ENCODE measurements at places on chromosomes 11 and 22.
A peak's percentile ranks its signal among the peaks of the same experiment; 100 is the strongest.

GRCh38 chr22:30340911-30341685 lies 14.4 kb upstream of the TBC1D10A start:
- no peak for DNase-seq

DNA sequence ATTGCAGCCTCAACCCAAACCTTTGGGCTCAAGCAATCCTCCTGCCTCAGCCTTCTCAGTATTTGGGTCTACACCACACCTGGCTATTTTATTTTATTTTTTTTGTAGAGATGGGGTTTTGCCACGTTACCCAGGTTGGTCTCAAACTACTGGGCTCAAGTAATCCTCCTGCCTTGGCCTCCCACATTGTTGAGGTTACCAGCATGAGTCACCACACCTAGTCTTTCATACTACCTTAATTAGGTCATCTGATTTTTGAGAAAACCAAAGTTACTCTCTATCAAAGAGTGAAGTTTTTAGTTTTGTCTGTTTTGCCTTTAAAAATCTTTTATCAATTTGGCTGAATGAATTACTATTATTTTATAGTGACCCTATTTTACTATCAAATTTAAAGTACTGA lies 335.6 kb upstream of the LRRC4C start:
- DNase-seq: no peak

DNA sequence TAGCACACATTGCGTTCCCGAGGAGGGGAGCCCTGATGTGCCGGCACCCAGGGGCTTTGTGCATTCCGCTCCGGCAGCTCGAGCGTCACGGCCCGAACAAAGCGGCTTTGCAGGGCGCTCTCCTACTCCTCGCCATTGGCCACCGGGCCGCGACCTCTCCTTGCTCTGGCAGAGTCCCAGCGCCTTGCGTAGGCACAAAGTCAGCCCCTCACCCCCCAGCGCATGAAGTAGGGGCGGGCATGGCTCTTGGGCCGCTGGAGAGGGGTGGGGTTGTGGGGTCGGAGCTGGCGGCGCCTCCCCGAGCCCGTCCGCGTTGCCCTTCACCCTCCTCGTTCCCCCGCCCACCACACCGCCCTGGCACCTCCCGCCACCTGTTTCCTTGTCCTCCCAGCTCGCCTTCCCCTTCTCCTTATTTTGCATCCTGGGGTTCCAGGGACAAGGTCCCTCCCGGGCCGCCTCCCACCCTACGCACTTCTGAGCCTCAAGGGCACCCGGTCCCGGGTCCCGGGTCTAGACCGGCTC lies 753 bp upstream of the PPARA start:
- peak; percentile 44 for DNase-seq

DNA sequence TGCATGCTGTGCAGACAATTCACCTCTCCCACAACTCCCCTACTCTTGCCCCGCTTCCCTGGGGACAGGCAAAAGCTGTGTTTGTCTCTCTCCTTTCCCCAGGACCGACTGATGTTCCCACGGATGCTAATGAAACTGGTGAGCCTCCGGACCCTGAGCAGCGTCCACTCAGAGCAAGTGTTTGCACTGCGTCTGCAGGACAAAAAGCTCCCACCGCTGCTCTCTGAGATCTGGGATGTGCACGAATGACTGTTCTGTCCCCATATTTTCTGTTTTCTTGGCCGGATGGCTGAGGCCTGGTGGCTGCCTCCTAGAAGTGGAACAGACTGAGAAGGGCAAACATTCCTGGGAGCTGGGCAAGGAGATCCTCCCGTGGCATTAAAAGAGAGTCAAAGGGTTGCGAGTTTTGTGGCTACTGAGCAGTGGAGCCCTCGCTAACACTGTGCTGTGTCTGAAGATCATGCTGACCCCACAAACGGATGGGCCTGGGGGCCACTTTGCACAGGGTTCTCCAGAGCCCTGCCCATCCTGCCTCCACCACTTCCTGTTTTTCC lies 1.4 kb upstream of the MADD start:
- DNase-seq: no peak

GRCh38 chr11:20351136-20351535 lies 12.4 kb upstream of the HTATIP2 start:
- DNase-seq: no peak

- no peak for DNase-seq
Observed at GRCh38 chr11:128701086-128701485, 7.2 kb downstream of the FLI1 start.

- DNase-seq: no peak
Observed at GRCh38 chr22:48613566-48614200, 1214.0 kb downstream of the BRD1 start.

DNA sequence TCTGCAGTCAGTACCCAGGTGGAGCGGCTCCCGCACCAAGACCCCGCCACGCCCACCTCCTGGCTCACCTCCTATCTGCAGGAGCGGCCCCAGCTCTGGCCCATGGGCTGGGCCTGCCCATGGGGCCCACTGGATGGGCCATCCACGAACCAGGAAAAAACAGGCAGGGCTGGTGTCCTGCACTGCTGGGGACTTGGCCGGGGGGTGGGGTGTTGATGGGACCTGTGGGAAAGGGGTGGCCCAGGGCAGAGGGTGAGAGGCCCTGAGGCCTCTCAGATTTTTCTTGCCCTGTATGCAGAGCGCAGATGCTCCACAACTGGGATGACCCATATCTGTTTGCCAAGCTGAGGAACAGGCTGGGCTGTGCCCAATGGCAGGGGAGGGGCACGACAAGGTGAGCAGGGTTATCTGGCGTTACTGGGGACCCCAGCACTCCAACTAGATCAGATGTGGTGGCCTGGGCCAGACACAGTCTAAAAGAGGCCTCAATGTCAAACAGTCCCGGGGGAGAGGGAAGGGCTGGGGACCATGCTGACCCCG lies 2.7 kb upstream of the PIM3 start:
- DNase-seq: no peak

DNA sequence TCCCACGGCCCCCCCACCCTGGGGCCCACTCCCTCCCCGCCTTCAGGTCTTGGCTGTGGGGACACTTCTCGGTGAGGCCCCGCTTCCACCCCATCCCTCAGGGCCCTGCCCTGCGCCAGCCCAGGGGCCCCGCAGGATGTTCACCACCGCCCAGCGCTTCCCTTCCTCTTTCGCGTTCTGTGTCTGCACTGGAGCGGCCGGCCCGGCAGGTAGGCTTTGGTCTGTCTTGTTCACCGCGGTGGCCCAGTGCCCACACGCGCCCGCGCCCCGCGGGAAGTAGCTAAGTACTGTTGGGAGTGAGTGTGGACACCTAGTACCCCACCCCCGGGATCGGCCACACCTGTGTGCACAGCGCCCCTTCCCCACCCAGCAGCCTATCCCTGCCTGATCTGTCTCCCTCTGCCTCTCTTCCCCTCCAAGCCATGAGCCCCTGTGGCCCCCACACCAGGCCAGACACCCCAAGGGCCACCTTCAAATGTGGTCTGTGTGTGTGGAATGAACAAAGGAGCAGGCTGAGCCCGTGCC lies 85.4 kb downstream of the WNT7B start:
- no peak for DNase-seq

DNA sequence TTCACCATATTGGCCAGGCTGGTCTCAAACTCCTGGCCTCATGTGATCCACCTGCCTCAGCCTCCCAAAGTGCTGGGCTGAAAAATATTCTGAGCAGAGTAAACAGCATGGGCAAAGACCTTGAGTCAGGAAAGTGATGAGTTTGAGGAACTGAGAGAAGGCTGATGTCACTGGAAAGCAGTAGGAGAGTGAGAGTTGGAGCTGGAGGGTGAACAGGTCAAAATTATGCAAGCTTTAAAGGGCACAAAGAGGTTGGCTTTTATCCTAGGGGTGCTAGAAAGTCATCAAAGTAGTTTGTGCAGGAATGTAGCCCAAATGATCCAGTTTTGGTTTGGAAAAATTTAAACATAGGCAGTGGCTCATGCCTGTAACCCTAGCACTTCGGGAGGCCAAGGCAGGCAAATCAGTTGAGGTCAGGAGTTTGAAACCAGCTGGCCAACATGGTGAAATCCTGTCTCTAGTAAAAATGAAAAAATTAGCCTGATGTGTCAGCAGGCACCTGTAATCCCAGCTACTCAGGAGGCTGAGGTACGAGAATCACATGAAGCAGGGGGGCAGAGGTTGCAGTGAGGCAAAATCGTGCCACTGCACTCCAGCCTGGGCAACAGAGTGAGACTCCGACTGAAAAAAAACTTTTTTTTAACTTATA lies 44.7 kb upstream of the CXCR5 start:
- no peak for DNase-seq

- DNase-seq: no peak
Observed at GRCh38 chr11:81004576-81004975, 1563.7 kb upstream of the TENM4 start.

- DNase-seq: no peak
Observed at GRCh38 chr22:17601031-17601430, 27.5 kb downstream of the ATP6V1E1 start.

DNA sequence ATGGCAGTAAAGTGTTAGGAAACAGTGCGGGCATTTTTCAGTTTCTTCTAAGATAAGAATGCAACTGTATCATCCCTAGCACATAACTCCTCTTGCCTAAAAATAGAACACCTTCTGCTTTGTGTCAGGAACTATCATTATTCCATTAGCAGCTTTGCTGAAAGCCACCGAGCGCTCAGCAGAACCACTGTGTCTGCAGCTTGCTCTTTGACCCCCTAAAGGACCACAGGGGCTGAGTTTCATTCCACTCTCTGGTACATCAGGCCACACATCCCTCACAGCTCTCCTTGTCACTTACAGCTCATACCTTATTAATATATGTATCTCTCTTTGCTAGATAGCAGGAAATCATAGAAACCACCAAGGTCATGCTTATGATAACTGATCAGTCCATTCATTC lies 360.2 kb downstream of the KCNA4 start:
- DNase-seq: no peak

DNA sequence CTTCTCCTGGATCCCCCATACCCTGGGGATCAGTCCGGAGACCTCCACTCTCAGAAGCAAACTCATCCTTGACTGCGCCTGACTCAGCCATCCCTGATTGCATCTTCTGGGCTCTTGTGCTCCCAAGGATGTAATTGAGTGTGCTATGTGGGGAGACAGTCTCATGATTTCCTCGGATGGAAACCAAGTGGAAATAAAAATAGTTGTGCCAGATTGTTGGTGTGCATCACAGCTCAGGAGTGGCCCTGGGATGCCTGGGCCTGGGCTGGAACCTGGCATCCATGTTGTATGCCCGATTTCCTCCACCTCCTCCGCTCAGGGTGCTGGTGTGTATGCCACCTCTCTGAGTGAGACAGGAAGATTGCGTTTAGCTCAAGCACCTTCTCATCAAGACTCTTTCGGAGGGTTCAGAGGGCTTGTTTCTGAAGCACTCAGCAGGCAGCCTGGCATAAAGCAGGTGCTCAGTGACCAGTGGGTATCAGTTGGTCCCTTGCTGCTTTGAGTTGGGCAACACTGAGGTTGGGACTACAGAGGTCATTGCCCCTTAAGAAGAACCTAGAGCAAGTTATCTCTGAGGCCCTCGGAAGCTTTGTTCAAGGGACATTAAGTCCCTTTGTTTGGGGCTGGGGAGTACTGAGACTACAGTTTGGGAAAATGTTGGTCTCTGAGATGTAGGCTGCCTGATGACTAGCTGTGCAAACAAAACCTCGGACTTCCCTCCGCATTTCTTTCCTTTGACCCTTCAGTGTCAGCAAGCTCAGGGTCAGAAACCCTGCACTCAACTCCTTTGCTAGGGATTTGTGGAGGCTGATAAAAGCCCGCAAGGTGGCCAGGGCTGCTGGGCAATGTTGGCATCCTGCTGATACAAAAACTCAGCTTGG lies 24.8 kb upstream of the MICAL2 start:
- no peak for DNase-seq

DNA sequence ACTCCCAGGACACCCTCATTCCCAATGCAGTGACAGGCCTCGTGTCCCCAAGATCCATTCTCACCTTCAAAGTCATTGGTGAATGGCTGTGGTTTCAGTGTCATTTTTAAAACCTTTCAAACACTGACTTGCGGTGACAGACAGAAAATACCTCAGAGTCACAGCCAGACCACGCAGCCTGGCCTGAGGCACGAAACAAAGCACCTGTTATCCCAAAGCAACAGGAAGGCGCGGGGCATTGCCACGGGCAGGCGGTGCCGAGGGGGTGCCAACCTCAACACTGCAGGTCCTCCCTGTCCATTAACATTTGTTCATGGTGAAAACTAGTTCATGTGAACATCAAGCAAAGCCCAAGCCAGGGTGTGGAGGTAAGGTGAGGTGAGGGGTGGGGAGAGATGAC lies 38.2 kb downstream of the RPUSD4 start:
- no peak for DNase-seq

DNA sequence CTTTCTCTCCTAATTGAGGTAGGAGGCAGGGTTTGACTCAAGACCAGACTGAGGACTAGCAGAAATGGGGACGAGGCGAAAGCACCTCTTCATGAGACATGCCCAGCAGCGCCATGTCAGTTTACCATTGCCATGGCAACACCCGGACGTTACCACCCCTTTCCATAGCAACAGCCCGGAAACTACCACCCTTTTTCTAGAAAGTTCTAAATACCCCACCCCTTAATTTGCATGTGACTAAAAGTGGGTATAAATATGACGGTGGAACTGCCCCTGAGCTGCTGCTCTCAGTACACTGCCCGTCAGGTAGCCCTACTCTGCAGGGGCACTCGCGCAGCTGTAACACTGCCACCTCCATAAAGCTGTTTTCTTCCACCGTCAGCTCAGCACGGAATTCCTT lies 5.9 kb upstream of the RAC2 start:
- DNase-seq: no peak

- DNase-seq: no peak
Observed at GRCh38 chr22:24553597-24554312, 1.2 kb downstream of the GUCD1 start.

DNA sequence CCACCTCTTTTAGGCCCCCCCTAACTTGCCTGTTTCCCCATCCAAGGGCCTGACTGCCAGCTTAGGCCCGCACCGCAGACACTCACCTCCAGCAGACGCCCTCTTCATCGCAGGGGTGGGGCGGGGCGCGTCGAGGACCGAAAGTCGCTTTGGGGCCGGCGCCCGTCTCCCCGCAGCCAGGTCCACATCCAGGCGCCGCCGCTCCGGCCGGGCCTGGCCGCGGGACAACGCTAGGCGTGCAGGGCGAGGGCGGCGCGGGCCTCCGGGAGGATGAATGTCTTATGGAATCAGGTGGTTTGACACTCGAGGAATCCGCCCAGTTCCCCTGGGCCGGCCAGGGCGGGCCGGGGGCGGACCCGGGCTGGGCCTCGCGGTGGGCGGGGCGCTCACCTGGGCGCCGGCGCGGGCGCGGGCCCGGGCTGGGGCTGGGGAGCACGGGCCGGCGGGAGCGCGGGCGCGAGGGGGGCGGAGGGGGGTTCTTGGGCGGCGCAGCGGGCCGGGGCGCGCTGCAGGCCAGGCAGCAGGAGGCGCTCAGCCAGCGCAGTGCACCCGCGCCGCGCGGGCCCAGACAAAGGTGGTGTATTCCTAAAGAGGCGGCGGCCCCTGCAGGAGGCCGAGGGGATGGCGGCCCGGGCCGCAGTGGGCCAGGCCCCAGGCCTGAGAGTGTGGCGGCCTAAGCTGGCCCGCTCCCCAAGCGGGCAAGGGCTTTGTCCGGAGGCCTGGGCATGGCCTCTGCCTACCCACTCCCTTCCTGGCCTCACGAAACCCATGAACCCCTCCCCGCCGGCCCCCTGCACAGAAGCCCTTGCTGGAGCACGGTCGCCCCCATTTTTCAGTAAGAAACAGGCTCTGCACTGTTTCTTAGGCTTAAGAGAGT lies 177.6 kb downstream of the IGLL1 start:
- peak; percentile 32 for DNase-seq

GRCh38 chr11:1521382-1522080 lies 35.0 kb upstream of the MOB2 start:
- DNase-seq: no peak

Data from activated naive CD4-positive, alpha-beta T cell treated with Interleukin-2 at 50 U/mL for 16 hours (primary cell).